Placental epithelial cell (primary cell): ENCODE measurements at places on chromosomes 12 and 14. TPM values are rescaled to one million over a fixed set of nuclear protein-coding genes. Genes with fewer than 3 reads are reported as not detected.

NRL gene
- 1.6 and 2.0 TPM in 2 replicates for total RNA-seq

CIPC gene
- 11.8 and 13.0 TPM in 2 replicates for total RNA-seq

CD9 gene
- 52.2 and 77.5 TPM in 2 replicates for total RNA-seq

TSHR gene
- 0.22 and 1.2 TPM in 2 replicates for total RNA-seq

RHOF gene
- total RNA-seq, result 9.4 and 16.6 TPM in 2 replicates

BTBD6 gene
- total RNA-seq, result 40.8 and 60.9 TPM in 2 replicates

ANO4 gene
- 5.9 and 15.1 TPM in 2 replicates for total RNA-seq

HOTAIR gene
- not detected in 2 replicates for total RNA-seq

WNT5B gene
- total RNA-seq, result 7.9 and 12.6 TPM in 2 replicates

TPPP2 gene
- total RNA-seq, result not detected in 2 replicates

COX8C gene
- total RNA-seq, result 0.39 TPM in 1 of 2 replicates, not detected in the other

PPP1R12A gene
- 66.7 and 80.5 TPM in 2 replicates for total RNA-seq

SPATA7 gene
- total RNA-seq, result 13.4 and 16.1 TPM in 2 replicates

SYNDIG1L gene
- total RNA-seq, result not detected in 2 replicates

SAMD15 gene
- total RNA-seq, result 3.5 and 4.8 TPM in 2 replicates

B3GNT4 gene
- total RNA-seq, result 0.39 and 0.87 TPM in 2 replicates

MYL2 gene
- total RNA-seq, result not detected in 2 replicates

CLEC2D gene
- 4.0 and 10.6 TPM in 2 replicates for total RNA-seq

TSPAN19 gene
- not detected in 2 replicates for total RNA-seq

PTPRO gene
- total RNA-seq, result under 0.01 TPM in 1 of 2 replicates, not detected in the other

SLC25A47 gene
- not detected in 2 replicates for total RNA-seq

CATSPERB gene
- not detected in 2 replicates for total RNA-seq

CCDC85C gene
- total RNA-seq, result 29.8 and 36.2 TPM in 2 replicates

TMEM63C gene
- 7.1 and 14.7 TPM in 2 replicates for total RNA-seq

CLEC14A gene
- not detected in 2 replicates for total RNA-seq

PTPN21 gene
- total RNA-seq, result 33.8 and 42.7 TPM in 2 replicates

TAS2R20 gene
- total RNA-seq, result 2.7 and 4.1 TPM in 2 replicates

ADAM20 gene
- total RNA-seq, result 1.5 and 3.9 TPM in 2 replicates

ATP5F1B gene
- total RNA-seq, result 303 and 479 TPM in 2 replicates

KCNMB4 gene
- total RNA-seq, result 9.7 and 12.2 TPM in 2 replicates

AQP6 gene
- total RNA-seq, result not detected in 2 replicates

ERG28 gene
- total RNA-seq, result 5.1 and 12.6 TPM in 2 replicates

BIN2 gene
- total RNA-seq, result under 0.01 TPM in 1 of 2 replicates, not detected in the other

CCDC60 gene
- total RNA-seq, result not detected in 2 replicates

LMNTD1 gene
- not detected in 2 replicates for total RNA-seq

A2M gene
- 0.39 TPM in 1 of 2 replicates, not detected in the other for total RNA-seq

NPFF gene
- not detected in 2 replicates for total RNA-seq

ERP27 gene
- total RNA-seq, result 14.1 and 41.4 TPM in 2 replicates

RTN1 gene
- not detected in 2 replicates for total RNA-seq

GPR84 gene
- not detected in 2 replicates for total RNA-seq

SERPINA3 gene
- 0.54 TPM in 1 of 2 replicates, not detected in the other for total RNA-seq

TMBIM6 gene
- 270 and 482 TPM in 2 replicates for total RNA-seq

TRPV4 gene
- 2.5 and 2.7 TPM in 2 replicates for total RNA-seq
